ENCODE measurements at places on chromosomes 12 and 14. TPM values are rescaled to one million over a fixed set of nuclear protein-coding genes. Genes with fewer than 3 reads are reported as not detected.

DNA sequence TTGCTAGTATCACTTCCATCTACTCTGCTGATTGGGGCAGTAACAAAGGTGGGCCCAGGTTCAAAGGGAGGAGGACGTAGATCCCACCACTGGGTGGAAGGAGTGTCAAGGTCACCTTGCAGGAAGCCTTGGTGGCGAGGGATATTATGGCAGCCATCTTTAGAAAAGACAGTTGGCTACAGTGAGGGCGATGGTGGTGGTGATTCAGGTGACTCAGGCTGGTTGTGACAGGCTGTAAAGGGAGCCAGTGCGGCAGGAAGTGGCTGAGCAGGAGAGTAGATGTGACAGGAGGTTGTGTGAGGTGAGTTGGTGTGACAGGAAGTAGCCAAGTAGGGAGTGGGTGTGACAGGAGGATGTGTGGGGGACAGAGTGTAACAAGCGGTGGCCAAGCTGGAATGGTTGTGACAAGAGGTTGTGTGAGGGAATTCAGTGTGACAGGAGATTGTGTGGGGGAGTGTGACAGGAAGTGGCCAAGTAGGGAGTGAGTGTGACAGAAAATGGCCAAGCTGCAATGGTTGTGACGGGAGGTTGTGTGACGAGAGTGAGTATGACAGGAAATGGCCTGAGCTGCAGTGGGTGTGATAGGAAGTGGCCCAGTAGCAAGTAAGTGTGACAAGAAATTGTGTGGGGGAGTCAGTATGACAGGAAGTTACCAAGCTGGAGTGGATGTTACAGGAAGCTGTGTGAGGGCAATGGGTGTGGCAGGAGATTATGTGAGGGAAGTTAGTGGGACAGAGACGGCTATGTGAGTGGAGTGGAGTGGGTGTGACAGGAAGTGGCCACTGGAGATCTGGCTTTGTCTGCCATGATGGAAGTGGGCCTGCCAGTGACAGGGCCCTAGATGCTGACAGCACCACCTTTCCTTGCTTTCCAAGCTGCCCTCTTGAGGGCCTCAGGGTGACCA lies 136.5 kb upstream of the MYL2 start:
- no peak overlapping the region for H3K4me3 ChIP-seq
- peak overlapping the region; percentile 9 for H3K27ac ChIP-seq
- no peaks in the 10 kb centered on the region for H3K36me3 ChIP-seq
- no peaks in the 10 kb centered on the region for H3K4me1 ChIP-seq

DNA sequence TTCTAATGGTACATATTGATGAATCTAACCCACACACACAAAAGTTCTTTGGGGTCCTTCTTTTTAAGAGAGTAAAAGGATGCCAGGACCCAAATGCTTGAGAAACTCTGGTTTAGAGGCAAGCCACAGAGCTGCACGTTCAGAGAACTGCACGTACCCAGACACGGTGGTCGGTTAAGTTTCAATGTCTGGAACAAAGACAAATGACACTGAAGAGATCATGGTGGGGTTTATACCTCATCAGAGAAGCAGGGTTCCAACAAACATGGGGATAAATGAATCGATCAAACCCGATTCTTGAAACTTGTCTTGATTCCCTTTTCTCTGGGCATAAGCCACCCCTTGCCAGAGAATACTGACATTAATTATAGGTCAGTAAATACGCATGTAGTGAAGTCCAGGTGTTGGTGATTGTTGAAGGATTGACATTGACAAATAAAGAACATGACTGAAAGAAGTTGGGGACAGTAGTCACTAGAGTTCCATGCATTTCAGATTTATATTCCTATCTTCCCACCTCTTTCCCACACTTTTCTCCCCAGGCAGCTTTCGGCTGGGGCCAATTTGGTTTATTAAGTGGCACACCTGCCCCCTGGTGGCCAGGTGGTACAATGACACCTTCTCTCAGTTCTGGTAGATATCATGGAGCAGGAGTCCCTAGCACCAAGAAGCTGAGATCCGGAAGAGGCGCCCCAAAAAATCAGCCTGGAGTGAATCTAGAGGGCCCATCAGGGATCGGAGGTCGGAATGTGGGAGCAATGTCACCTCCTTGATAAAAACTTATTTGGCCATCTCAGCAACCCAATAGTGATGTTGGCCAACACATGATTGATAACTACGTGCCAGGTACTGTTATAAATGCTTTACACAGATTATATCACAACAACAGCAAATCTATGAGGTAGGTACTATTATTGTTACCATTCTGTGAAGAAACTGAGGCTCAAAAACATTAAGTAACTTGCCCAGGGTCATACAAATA lies 17.8 kb upstream of the HDAC7 start:
- no peaks in the 10 kb centered on the region for H3K36me3 ChIP-seq
- no peaks in the 10 kb centered on the region for H3K27me3 ChIP-seq
- no peak overlapping the region for H3K4me3 ChIP-seq
- no peak overlapping the region for H3K27ac ChIP-seq
- DNase-seq = peak; percentile 75

DNA sequence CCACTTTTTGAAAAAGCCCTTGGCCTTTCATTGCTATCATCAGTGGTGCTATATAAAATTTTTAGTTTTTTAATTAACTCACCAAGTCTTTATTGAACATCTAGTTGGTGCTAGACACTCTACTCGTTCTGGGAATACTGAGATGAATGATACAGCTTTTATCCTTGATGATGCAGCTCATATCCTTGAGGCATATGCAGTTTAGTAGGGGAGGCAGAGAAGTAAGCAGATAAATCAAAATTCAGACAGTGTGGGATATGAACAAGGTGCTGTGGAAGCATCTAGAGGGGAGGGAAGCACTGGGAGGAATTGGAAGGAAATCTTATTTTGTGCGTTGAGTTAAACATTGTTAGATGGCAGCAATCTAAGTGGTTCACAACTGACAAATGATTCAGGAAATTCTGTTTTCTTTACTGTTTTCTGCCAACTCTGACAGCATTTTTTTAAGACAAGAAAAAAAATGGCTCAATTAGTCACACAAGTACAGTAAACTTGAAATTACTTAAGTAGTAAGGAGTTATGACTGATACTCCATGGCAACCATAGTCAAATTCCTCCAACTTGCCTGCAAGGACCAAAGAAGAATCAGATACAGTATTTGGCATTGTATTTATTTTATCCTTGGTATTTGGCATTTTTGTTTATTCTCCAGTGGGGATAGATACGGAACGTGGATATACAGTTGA lies 119.2 kb downstream of the TMTC2 start:
- no peak overlapping the region for H3K4me3 ChIP-seq
- H3K36me3 ChIP-seq = no peaks in the 10 kb centered on the region
- no peaks in the 10 kb centered on the region for H3K27me3 ChIP-seq
- DNase-seq = no peak

DNA sequence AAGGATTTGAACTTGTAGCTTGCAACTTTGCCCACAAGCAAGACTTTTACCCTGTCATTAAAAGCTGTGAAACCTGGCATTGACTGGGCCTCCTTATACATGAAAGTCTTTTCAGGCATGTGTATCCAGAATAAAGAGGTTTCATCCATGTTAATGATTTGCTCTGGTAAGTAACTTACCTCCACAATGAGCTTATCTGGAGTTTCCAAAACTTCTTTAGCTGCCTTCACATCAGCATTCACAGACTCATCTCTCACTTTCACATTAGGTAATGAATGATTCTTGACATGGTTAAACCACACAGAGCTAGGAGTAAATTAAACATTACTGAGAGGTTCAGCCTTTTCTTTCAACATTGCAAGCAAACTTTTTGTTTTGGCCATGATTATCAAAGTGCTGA lies 234.4 kb upstream of the CLEC14A start:
- H3K27me3 ChIP-seq = no peaks in the 10 kb centered on the region
- H3K4me3 ChIP-seq = no peak overlapping the region
- DNase-seq = no peak

- H3K27ac ChIP-seq = no peak overlapping the region
- no peak overlapping the region for H3K4me3 ChIP-seq
- no peaks in the 10 kb centered on the region for H3K27me3 ChIP-seq
- DNase-seq = no peak
Observed at GRCh38 chr12:5264006-5264405, 167.9 kb upstream of the NTF3 start.

GRCh38 chr12:3216726-3217682 lies 139.8 kb downstream of the TSPAN9 start:
- peaks cover 6% of the 10 kb centered on the region for H3K36me3 ChIP-seq
- H3K27me3 ChIP-seq = no peaks in the 10 kb centered on the region
- peaks cover 32% of the 10 kb centered on the region for H3K4me1 ChIP-seq
- DNase-seq = no peak
- H3K27ac ChIP-seq = peak overlapping the region; percentile 56
- no peak overlapping the region for H3K4me3 ChIP-seq

Gene VDR
- total RNA-seq = 24.3 TPM

Gene XPOT
- 68.6 TPM for total RNA-seq

DNA sequence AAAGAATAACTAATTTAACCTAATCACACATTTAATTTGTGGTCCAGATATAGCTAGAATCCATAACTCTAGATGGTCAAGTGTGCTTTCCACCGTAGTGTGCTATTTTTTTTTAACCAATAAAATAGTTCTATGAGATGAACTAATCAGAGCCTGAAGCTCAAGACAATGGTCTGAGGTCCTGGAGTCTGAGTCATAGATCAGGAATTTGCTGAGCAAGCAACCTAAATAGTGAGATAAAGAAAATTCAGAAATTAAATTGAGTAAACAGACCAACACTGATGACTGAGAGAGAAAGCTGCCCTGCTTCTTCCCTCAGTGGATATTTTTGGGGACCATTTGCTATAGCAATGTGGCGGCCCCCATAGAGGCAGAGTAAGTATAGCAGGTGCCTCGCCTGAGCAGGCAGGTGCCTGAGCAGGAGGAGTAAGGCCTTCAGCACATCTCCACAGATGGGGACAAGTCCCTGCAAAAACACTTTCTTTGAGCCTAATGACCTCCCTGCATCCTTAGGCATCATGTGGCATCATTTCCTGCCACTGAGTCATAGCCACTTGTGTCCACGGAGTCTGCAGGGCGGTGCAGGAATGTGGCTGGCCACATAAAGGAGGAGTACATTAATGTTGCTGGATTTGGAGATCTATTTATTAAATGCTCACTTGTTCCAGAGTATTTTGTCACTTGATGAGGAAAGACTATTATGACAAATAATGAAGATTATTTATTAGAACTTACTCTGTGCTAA lies 13.9 kb upstream of the CLEC4E start:
- no peak overlapping the region for H3K27ac ChIP-seq
- no peaks in the 10 kb centered on the region for H3K27me3 ChIP-seq
- DNase-seq = no peak
- no peaks in the 10 kb centered on the region for H3K36me3 ChIP-seq
- H3K4me3 ChIP-seq = no peak overlapping the region
- H3K4me1 ChIP-seq = no peaks in the 10 kb centered on the region

Gene P2RX7
- 20.5 TPM for total RNA-seq

- no peaks in the 10 kb centered on the region for H3K27me3 ChIP-seq
- H3K4me3 ChIP-seq = no peak overlapping the region
- H3K27ac ChIP-seq = no peak overlapping the region
Observed at GRCh38 chr12:66269757-66270383, 32.4 kb upstream of the HELB start.

Gene PTGDR
- total RNA-seq = 2.2 TPM

DNA sequence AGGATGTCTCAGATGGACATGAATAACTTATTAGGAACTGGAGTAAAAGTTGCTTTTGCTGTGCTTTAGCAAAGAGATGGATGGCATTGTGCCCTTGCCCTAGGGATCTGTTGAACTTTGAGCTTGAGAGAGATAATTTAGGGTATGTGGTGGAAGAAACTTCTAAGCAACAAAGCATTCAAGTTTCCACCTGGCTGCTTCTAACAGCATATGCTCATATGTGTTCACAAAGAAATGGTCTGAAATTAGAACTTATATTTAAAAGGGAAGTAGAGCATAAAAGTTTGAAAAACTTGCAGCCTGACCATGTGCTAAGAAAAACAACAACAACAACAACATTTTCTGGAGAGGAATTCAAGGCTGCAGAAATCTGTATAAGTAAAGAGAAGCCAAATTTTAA lies 7.9 kb upstream of the CPSF6 start:
- DNase-seq = no peak
- no peak overlapping the region for H3K27ac ChIP-seq
- no peaks in the 10 kb centered on the region for H3K36me3 ChIP-seq
- no peak overlapping the region for H3K4me3 ChIP-seq

GRCh38 chr12:14836336-14837210 lies 6.8 kb downstream of the ART4 start:
- peaks cover 3% of the 10 kb centered on the region for H3K4me1 ChIP-seq
- DNase-seq = no peak
- no peaks in the 10 kb centered on the region for H3K27me3 ChIP-seq
- no peak overlapping the region for H3K27ac ChIP-seq
- H3K36me3 ChIP-seq = no peaks in the 10 kb centered on the region
- H3K4me3 ChIP-seq = no peak overlapping the region

Gene FBRSL1
- total RNA-seq = 47.6 TPM

Gene COQ5
- total RNA-seq = 24.1 TPM

DNA sequence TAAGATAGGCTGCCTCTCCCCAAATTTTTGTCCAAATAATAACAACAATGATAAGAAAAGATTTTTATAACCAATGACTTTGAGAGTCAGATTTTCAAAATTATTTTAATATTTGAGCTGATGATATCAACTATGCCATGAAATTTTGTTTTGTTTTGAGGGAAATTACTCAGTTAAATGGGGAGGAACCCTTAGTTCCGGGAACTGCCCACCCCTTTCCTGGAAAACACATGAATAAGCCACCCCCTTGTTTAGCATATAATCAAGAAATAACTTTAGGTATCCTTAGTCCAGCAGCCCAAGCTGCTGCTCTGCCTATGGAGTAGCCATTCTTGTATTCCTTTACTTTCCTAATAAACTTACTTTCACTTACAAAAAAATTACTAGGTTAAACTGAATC lies 61.4 kb downstream of the HMGA2 start:
- no peak overlapping the region for H3K27ac ChIP-seq
- H3K36me3 ChIP-seq = no peaks in the 10 kb centered on the region
- no peak for DNase-seq
- no peak overlapping the region for H3K4me3 ChIP-seq
- peaks cover 9% of the 10 kb centered on the region for H3K27me3 ChIP-seq

GRCh38 chr14:89351221-89351515 lies 65.9 kb downstream of the FOXN3 start:
- DNase-seq = no peak
- peak overlapping the region; percentile 75 for H3K27ac ChIP-seq
- peaks cover 29% of the 10 kb centered on the region for H3K36me3 ChIP-seq

Gene DPY19L2
- 3.2 TPM for total RNA-seq

Gene PTPRO
- 21.4 TPM for total RNA-seq

DNA sequence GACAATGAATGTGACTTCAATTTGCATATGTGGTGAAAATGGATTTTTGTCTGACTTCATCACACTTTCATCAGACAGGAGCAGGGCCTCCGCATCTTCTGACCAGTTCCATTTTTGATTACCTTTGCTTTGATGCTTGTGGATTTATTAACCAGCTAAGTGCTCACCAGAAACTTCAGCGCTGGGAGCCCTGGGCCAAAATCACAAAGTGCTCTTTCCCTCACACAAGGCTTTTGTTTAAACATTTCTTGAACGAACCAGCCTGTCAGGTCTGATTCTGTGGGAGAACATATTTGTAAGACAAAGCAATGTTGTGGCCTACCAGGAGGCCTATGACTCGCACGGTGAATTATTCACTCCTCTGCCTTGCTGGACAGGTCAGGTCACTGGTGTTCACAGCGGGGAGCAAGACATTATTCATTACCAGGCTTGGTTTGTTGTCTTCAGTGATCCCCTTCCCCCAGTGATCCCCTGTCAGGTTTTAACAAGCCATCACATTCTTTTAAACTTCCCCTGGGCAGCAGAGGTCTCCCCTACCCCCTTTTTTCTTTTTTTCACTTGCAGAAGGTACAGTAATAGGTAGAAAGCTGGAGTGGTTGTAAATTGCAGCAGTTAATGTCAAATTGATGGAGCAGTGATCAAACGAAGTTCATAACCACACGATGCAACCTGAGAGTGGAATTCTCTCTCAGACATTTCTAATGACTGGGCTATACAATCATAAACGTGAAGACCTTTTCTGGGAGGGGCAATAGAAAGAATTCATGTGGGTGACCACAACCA lies 167.5 kb upstream of the PRICKLE1 start:
- no peak overlapping the region for H3K4me3 ChIP-seq
- no peak overlapping the region for H3K27ac ChIP-seq
- H3K27me3 ChIP-seq = no peaks in the 10 kb centered on the region

Gene KRT86
- 0.74 TPM for total RNA-seq
